ENCODE measurements at places on chromosomes 6 and 20. TPM values are rescaled to one million over a fixed set of nuclear protein-coding genes. Genes with fewer than 3 reads are reported as not detected.

DNA sequence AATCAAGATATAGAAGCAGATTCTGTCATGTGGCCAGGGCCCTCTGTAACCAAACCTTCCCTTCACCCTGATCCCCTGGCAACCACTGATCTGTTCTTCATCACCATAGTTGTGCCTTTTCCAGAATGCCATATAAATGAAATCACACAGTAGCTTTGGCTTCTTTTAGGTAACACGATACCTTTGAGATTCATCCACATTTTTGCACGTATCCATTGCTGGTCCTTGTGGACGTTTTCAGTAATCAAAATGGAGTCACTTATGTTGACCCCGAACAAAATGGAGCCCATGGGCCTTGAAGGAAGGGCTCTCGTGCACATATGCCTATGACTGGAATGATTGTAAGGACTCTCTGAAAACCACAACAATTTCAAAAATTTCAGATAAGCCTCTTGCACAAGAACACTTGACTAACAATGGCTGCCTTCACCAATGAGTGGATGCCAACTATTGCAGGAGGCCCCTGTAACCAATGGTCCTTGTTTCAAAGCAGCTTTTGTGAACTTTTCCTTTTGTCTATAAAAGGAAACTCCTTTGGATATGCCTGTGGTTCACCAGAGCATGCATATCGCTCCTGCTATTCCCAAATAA, 84.3 kb upstream of the RALY start:
- DNase-seq: no peak

- no peak for DNase-seq
Measured at GRCh38 chr6:139655783-139656705, 281.6 kb upstream of the CITED2 start.

GRCh38 chr6:56076033-56076432, 171.3 kb downstream of the COL21A1 start:
- DNase-seq: no peak

DNA sequence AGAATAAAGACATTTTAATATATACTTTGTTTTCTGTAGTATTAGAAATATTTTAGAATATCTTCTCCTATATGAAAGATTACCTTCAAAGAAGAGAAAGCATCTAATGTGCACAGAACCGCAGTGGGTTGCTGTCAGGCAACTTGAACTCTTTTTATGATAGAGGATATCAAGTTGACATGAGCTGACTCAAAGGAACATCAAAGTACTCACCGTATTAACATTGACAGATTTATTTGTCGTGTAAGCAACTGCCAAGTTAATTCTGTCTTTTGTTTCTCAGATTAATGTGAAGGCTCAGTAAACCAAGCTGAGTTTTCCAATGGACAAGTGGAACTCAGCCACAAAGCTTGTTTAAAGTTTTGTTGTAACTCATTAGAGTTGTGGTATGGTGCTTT, 2.2 kb upstream of the GINM1 start:
- no peak for DNase-seq

GRCh38 chr20:31474097-31474436, 860 bp downstream of the DEFB124 start:
- DNase-seq: no peak

DNA sequence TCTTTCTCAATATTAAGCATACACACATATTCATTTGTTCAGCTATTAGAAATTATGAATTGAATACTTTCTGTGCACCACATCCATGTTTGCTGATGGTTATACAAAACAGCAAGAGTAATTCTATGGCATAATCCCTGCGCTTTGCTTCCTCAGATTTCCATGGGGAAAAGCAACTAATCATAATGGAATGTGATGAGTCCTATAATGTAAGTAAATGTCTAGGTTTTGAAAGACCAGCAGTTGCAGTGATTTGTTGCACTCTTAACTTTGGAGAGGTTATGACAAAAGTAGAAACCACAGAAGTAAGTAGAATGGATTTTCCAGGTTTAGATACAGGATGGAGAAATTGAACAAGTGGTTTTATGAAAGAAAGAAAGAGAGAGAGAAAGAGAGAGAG, 652.1 kb downstream of the CBLN4 start:
- no peak for DNase-seq

- no peak for DNase-seq
Measured at GRCh38 chr6:72861935-72862432, 240.1 kb downstream of the KCNQ5 start.

DNA sequence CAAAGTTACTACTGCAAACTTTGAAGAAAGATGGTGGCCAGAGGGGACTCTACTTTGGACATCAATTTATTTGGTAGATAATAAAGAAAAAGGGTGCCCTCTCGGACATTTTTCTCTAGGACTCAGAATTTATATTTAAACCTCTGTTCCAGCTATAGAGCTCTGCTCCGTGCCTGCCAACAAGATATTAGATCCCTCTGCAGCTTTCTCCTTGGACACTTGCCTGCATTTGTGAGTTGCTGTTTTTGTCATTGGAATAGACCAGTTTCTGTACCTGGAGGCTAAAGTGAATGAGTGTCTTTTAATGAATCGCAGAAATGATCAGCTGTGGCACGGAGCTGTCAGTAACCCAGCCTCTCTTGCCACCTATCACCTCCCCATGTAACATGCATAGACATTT, 253.5 kb downstream of the NRN1 start:
- DNase-seq: no peak

GRCh38 chr20:48745330-48745729, 82.5 kb downstream of the PREX1 start:
- DNase-seq: no peak

GRCh38 chr20:14553774-14554534, 216.5 kb upstream of the FLRT3 start:
- no peak for DNase-seq

- no peak for DNase-seq
Measured at GRCh38 chr6:136127873-136128272, 122.2 kb downstream of the MTFR2 start.

GRCh38 chr6:53960311-53960710, 150.9 kb upstream of the MLIP start:
- DNase-seq: no peak

DNA sequence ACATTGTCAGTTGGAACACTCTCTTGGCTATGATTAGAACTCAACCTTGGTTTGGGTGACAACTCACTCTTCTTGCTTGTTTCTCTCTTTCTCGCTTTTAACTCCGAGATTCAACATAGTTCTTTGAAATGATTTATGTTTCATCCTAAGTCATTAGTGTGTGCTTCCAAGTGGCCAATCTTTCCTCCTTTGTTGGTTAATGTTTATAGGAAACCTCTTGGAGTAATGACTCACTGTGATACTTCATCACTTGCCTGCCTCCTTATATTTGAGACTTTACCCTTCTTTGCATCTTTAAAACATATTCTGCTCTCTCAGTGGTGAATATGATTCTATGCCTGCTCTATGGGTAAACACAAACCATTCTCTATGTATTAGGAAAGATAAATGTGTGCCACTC, 279.7 kb upstream of the FLRT3 start:
- no peak for DNase-seq

GRCh38 chr6:1039191-1039590, 272.7 kb upstream of the FOXQ1 start:
- DNase-seq: no peak

DNA sequence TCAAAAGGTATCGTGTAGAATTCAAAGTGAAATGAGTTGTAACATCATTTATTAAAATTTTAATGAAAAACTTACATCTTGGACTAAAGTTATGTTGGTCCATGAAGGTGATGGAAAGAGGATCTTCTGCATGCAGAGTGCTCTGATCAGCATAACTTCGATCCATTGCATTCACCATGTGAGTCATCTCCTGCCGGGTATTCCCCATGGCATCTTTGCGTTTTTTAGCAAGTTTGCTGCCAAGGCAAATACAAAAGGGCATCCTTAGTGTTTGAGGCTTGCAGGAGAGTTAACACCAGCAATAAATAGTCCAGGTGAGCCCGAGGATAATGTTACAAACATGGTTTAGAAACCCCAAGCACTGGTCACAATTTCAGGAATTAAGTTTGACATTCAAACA, 104.2 kb upstream of the THEMIS start:
- DNase-seq: no peak

- no peak for DNase-seq
Measured at GRCh38 chr20:32153771-32154170, 44.3 kb downstream of the TM9SF4 start.

DNA sequence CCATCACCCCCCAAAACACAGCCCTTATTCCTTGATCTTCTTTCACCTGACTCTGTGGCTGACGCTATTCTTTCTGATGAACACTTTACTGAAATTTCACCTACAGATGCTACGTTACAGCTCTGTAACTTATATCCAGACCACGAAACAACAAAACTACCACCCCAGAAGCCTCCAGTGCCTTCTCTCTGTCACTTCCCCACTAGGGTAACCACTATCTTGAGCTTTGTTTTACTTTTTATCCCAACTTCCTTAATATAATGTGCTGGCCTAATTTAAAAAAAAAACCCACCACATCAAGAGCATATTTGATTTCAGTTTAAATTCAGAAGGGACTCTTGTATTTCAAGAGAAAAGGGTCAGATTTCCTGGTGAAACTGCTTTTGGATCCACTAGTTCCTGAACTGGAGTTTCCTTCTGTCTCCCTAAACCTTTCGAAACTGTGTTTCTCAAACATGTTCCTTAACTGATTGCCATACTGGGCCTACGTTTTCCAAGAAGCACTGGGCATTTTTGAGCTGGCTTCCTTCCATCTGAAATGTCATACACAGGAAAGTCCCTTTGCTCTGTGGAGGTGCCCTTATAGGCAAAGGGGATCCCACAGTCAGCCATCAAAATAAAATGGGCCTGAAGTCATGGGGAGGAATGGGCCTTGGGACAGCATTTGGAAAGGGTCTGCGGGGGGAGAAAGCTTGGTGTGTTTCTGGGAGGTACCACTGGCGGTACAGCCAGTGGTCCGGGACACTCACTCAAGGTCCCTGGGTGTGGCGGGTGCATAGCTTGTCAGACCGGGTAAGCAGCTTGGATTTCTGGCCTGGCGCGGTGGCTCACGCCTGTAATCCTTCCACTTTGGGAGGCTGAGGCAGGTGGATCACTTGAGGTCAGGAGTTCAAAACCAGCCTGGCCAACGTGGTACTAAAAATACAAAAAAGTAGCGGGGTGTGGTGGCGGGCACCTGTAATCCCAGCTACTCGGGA, 25.8 kb upstream of the RTF2 start:
- peak; percentile 34 for DNase-seq

- no peak for DNase-seq
Measured at GRCh38 chr6:89596484-89596883, 42.1 kb downstream of the LYRM2 start.

- no peak for DNase-seq
Measured at GRCh38 chr20:3896853-3897583, 7.8 kb downstream of the PANK2 start.

GRCh38 chr6:110960014-110960390, 1.5 kb downstream of the GTF3C6 start:
- no peak for DNase-seq

- no peak for DNase-seq
Measured at GRCh38 chr6:9126878-9127560, 691.7 kb upstream of the SLC35B3 start.

- DNase-seq: no peak
Measured at GRCh38 chr20:23027721-23028120, 7.4 kb upstream of the SSTR4 start.

DNA sequence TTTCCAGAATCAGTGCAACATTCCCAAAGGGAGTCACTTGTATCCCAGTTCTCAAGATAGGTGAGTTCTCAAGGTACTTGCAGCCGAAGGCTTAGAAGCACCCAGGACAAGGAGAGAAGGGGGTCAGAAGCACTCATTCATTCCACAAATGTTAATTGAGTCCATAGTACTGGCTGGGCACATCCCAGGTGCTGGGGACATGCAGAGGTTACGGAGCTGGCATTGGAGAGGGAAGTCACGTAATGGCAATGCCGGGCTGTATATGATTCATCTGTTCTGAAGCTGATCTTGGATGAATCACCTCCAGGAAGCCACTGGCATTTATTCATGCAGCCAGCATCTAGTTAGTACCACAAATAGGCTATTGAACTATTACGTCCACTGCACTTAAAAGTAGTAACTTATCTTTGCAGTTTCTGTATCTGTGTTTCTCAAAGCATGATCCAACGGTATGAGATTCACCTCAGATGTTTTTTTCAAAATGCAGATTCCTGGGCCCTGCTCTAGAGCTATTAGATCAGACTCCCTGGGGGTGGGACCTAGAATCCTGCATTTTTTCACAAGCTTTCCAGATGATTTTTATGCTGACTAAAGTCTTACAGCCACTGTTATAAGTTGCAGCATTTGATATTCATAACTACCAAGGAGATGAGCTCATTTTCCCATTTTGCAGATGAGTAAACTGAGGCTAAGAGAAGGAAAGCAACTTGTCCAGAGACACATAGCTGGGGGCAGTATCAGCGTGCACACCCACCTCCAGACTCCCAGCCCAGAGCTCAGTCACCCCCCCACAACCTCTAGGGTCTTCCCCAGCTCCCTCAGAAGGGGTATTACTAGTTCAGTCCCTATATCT, 44.1 kb upstream of the ID1 start:
- no peak for DNase-seq

DNA sequence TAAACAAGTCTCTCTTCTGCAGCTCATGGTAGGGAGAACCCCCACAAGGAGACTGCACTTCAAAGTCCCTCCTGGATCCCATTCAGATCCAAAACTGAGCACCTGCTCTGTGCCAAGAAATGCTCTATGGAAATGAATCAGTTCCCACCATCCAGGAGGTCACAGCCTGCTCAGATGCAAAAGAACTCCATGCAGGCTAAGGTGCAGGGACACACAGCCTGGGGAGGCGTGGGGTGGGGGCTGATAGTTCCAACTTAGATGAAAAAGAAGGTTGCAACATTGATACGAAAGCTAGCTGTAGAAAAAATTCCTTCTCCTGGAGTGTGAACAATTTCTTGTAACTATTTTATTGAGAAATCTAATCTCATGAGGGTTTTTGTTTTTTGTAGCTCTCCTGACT, 111.0 kb upstream of the TMEM170B start:
- DNase-seq: no peak

- no peak for DNase-seq
Measured at GRCh38 chr6:150857062-150857944, 8.2 kb upstream of the MTHFD1L start.

RAD21L1 gene
- total RNA-seq: not detected

VAPB gene
- 34.1 TPM for total RNA-seq

DXO gene
- 30.2 TPM for total RNA-seq

PBOV1 gene
- total RNA-seq: not detected

ECT2L gene
- 0.06 TPM for total RNA-seq

TRIM15 gene
- total RNA-seq: not detected

CMTR1 gene
- total RNA-seq: 78.4 TPM

BPIFB2 gene
- not detected for total RNA-seq

PTK7 gene
- 11.3 TPM for total RNA-seq

NINL gene
- total RNA-seq: 3.3 TPM

ETV7 gene
- 3.3 TPM for total RNA-seq

PRDM13 gene
- not detected for total RNA-seq

MAP3K7 gene
- 25.6 TPM for total RNA-seq

RAET1E gene
- total RNA-seq: not detected

PAX1 gene
- total RNA-seq: not detected
